ENCODE measurements at places on chromosomes 3 and 15.
A peak's percentile ranks its signal among the peaks of the same experiment; 100 is the strongest.

GRCh38 chr3:141050576-141051442 lies at the start of gene SPSB4:
Gene SPSB4, plus strand, starts transcription at chr3:141051347. Its CDS starts 14,758 bp downstream, at chr3:141066105.
- peak; percentile 54 for DNase-seq

- no peak for DNase-seq
Observed at GRCh38 chr3:66435989-66436388, 64.8 kb downstream of the LRIG1 start.

DNA sequence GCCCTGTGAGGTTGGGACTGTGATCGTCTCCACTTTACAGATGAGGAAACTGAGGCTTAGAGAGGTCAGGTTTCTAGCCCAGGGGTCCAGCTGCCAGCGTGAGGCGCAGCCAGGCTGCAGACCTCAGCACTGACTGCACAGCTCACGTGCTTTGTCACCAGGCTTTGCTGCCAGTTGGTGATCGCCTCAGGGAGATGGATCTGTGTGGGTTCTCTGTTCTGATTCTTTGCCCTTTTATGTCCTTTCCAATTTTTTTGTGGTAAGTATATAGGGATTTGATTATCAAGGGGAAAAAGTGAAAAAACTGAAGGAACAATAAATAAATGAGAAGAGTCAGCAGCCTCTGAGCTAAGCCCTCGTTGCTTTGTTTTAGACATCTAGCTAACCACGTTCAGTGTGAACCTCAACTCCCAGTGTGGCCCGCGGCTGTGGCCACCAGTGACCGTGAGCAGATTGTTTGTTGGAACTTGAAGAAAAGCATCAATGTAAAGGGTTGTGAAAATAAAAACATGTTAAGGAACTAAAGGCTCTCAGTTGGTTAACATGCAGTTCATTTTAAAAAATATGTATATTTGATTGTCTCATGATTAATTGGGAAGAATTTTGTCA lies 117.6 kb downstream of the PDE8A start:
- no peak for DNase-seq

GRCh38 chr3:175743733-175744400 lies 884.7 kb downstream of the NAALADL2 start:
- peak; percentile 91 for DNase-seq

DNA sequence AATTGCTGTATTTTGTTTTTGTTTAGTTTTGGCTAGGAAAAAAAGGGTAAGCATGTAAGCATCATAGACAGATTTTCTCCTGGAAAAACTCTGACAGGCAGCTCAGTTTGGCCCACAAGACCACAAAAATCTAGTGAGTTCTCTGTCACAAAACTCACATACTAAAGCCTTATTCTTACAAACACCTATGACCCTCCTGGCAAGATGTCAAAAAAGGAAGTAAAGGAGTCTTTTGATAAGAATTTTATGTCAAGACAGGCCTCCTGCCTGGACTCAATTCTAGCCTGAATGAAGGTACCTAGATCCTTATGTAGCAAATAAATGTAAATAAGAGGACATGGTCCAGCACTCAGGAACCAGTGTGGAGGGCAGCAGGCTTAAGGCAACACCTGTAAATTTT lies 668.3 kb upstream of the ZNF385D start:
- no peak for DNase-seq

- peak; percentile 66 for DNase-seq
Observed at GRCh38 chr15:58438956-58439355, 7.2 kb downstream of the LIPC start.

DNA sequence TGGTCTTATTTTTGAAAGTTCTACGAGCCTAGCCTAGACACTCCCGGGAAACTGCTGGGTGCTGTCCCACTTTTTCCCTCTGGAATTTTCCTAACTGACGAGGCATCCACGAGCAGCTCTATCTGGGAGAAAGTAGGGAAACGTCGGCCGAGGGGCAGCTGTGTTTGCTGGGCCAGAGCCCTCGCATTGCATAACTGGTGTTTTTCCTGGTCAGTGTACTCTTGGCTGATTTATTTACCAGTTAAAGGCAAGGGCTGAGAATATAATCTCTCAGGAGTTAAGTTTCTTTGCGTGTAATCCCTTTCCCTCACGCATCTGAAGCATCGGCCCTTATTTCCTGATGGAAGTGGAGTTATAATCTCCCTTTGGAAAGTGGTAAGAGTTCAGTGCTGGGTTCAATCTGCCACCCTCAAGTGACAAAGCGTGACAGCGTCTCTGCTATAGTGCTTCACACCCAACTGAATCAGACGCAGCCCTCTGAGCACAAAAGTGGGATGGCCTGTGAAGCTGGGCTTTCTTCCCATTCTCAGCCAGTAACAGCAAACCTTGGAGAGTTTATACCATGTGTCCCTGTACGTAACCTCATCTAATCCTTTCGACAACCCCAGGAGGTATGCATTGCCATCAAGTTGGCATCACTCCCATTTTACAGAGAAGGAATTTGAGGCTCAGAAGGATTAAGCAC lies 311.5 kb downstream of the RORA start:
- DNase-seq = no peak

DNA sequence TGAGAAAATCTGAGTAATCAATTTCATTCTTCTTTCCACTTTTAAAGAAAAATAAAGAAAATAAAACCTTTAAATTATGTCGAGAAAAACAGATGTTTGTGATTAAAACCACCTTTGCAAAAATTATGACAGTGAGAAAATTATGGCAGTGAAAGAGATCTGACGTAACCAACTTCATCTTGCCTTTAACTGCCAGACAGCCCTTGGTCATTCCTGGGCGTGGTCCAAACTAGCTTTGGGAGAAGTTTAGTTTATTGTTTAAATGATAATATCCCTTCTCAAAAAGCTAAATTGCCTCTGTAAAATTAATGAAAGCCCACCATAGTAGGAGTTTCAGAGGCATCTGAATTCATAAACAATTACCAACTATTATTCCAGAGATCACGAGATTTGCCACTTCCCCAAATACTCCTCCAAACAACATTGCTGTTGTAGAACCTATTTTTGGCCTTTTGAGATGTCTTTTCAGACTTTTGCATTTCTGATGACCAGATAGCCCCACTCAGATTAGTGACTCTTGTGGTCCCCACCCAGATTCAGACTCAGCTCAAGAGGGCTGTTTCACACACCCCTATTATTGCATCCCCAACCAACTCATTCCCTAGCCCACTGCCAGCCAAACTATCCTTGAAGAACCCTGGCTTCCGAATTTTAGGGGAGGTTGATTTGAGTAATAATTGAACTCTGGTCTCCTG lies 664.4 kb upstream of the CBLB start:
- no peak for DNase-seq

DNA sequence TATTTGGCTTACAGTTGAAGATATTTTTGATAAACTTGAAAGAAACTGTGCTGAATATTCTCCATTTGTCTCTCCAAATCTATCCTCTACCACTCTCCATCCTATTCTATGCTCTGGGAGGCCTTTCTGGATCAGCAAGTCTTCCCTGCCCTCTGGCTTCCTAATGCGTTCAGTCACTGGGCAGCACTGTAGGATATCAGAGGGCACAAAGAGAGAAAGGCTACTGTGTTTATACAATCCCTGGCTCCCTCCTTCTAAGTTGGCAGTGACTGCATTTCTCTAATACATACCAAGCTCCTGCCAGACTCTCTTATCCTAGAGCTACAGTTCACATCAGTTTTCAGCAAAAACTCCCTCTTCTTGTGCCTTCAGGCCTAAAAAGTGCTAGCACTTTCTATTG lies 102.1 kb upstream of the FHIT start:
- DNase-seq = no peak

DNA sequence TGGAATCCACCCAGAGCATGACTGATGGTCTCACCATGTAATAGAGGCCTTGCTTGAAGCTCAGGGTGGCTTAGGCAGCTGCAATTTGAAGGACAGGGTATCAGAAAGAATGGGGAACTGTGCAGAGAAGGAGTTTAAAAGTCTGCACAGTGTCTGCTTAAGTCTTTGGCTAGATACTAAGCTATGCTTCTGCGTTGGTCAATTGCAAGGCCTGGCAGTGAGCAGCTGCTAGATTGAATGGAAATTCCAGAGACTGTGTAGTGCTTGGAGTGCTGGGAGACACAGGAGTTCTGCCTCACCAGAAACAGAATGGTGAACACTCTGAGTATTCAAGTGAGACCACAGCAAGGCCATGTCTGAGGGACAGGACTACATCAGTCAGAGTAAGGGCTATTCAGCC lies 17.3 kb upstream of the ATP10A start:
- DNase-seq = no peak

- no peak for DNase-seq
Observed at GRCh38 chr3:152745646-152746045, 89.3 kb upstream of the P2RY1 start.

- DNase-seq = peak; percentile 73
Observed at GRCh38 chr15:38991126-38991525, 426.5 kb upstream of the RASGRP1 start.

GRCh38 chr3:181629029-181629428 lies 82.7 kb upstream of the SOX2 start:
- DNase-seq = no peak

GRCh38 chr15:56653787-56654186 lies 79.5 kb downstream of the ZNF280D start:
- DNase-seq = no peak

- no peak for DNase-seq
Observed at GRCh38 chr3:40885430-40885829, 313.9 kb upstream of the CTNNB1 start.

DNA sequence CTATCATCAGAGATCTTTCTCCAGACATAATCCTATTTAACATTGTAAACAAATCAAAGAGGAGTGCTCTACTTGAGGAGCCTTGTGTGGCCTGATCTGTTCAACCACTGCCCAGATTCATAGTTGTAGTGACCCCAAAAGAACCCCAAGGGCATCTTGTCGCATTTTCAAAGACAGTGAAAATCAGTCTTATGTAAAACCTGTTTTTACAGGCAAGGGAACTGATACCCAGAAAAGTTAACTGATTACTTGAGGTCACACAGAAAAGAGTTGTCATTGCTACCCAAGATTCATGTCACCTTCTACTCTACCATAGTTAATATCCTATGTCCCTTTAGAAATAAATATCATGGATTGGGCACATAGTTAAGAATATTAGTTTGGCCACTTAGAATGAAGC lies 40.5 kb upstream of the ARPP21 start:
- DNase-seq = no peak

GRCh38 chr3:191348098-191348497 lies 17.8 kb upstream of the UTS2B start:
- no peak for DNase-seq

- no peak for DNase-seq
Observed at GRCh38 chr3:36250191-36250590, 130.1 kb upstream of the STAC start.

GRCh38 chr3:70516076-70516475 lies 203.6 kb upstream of the MDFIC2 start:
- DNase-seq = no peak

- DNase-seq = no peak
Observed at GRCh38 chr3:53729618-53730017, 116.6 kb downstream of the CHDH start.

GRCh38 chr3:122021811-122022401 lies at the start of gene ILDR1:
Gene ILDR1, minus strand, starts transcription at chr3:122022247. Its CDS starts 170 bp downstream, at chr3:122022077.
- no peak for DNase-seq

- peak; percentile 62 for DNase-seq
Observed at GRCh38 chr15:101615986-101616848, 36.0 kb downstream of the TM2D3 start.

GRCh38 chr3:127691489-127691888 lies 18.7 kb downstream of the ABTB1 start:
- DNase-seq = no peak

DNA sequence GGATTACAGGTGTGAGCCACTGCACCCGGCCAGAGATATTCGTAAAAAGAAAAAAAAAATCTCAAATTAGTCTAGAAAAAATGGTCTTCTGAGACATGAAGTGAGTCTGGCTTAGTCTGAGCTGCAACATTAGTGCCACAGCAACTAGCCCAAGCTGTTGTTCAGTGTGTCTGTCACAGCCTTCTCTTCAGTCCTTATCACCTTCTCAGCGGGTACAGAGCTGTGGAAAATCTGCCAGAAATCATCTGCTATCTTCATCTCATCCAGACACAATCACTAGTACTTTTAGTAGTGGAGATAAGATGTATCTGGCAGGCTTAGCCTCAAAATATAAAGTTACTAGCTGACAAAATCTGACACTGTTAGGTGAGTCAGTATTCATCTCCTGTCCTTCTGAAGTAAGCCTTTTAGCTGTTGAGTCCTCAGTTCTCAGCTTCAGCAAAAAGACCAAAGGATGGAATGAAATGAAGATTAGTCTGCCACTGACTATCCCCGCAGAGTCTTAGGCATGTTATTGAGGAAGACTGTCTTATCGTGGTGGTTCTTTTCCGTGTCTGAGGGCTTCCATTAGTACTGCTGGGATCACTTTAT lies 120.5 kb upstream of the CGNL1 start:
- peak; percentile 4 for DNase-seq

DNA sequence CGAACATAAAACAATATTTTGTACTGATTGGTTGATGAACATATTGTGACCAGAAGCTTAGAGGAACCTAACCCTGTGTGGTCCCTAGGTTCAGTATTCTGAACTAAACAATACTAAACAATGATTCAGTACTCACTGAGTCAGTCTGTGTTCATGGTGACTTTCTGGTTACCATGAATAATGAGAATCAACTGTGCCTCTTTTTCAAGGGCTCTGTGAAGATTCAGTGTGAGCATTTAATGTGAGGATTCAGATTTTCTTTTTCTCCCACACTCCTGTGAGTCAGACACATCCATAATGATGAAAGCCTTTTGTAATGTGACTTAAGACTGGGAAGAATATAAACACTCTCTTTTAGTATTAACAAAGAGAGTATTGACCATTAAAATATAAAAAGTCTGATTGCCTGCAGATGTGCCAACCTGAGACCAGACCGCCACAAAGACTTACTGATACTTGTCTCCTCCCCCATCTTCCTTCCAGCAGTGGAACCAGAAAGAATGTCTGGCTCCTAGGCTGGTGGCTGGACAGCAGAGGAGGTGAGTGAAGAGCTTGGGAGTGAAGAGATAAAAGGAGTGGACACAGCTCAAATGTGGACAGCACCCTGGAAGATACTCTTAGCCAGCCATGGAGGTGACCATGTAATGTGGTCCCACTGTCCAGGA lies 17.6 kb upstream of the ACTL6A start:
- DNase-seq = peak; percentile 84

GRCh38 chr3:149632225-149632624 lies 25.6 kb downstream of the WWTR1 start:
- DNase-seq = no peak

Data from M059J (cell line).